ENCODE measurements at places on chromosomes 11 and 22. TPM values are rescaled to one million over a fixed set of nuclear protein-coding genes. Genes with fewer than 3 reads are reported as not detected.

- peak; percentile 1 for DNase-seq
Observed at GRCh38 chr11:15577519-15577918, 462.8 kb downstream of the INSC start.

GRCh38 chr11:34890812-34891211 lies 25.4 kb downstream of the APIP start:
- DNase-seq: peak; percentile 38

DNA sequence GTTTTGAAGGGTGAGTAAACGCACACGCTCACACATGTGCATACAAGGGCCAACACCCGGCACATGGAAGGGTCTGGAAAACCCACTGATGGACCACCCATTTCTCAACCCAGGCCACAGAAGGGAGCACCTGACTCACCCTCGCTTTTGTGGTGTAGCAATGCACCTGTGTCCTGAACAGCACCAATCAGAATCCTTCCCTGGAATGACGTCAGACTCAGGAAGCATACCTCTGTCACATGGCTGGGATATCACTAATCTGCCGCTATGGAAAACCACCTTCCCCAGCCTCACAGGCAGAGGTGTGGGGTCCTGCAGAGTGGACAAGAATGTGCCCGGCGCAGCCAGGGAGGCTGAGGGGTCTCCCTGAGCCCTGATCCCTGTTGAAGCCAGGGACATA lies 9.0 kb upstream of the OSM start:
- no peak for DNase-seq

DNA sequence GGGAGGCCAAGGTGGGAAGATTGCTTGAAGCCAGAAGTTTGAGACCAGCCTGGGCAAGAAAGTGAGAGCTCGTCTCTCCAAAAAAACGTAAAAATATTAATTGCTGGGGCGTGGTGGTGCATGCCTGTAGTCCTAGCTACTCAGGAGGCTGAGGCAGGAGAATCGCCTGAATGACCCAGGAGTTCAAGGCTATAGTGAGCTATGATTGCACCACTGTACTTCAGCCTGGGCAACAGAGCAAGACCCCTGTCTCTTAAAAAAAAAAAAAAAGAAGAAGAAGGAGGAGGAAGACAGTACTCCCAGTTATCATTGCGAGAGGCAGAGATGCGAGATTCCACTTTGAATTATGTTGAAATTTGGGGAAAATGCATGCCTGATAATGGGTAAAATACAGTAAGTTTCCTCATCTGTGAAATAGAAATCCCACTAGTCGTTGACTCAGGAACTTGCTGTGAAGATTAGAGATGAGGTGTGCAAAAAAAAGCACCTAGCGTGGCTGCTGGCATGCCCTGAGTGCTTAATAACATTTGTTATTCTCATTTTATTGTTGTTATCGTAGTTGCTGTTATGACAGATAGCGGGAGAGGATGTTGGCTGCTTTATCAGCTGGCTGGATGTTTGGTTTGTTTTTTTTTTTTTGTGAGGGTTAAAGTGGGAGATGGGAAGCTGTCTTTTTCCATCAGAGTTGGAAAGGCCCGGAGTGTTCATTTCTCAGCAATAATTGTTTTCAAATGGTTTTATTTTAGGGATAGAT lies 33.4 kb downstream of the BCR start:
- DNase-seq: no peak

DNA sequence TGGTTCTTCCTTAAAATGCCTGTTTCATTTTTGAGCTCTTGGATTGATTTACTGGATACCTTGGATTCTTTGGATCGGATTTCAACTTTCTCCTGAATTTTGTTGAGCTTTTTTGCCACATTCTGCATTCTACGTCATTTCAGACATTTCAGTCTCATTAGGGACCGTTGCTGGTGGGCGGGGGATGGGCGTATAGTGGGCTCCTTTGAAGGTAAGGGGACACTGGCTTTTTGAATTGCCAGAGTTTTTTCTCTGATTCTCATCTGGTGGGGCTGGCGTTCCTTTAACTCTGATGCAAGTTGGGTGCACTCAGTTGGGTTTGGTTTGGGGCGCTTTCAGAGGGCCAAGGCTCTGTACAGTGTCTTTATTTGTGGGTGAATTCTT lies 216.5 kb downstream of the DYNC2H1 start:
- no peak for DNase-seq

- DNase-seq: no peak
Observed at GRCh38 chr11:134202661-134203060, 21.1 kb downstream of the NCAPD3 start.

- no peak for DNase-seq
Observed at GRCh38 chr22:21945453-21946261, 7.0 kb downstream of the PPM1F start.

- DNase-seq: no peak
Observed at GRCh38 chr11:89443361-89444322, 47.5 kb downstream of the NOX4 start.

- DNase-seq: no peak
Observed at GRCh38 chr11:43996318-43996717, 51.5 kb upstream of the ACCSL start.

GRCh38 chr11:27868226-27868625 lies 168.0 kb upstream of the BDNF start:
- no peak for DNase-seq

DNA sequence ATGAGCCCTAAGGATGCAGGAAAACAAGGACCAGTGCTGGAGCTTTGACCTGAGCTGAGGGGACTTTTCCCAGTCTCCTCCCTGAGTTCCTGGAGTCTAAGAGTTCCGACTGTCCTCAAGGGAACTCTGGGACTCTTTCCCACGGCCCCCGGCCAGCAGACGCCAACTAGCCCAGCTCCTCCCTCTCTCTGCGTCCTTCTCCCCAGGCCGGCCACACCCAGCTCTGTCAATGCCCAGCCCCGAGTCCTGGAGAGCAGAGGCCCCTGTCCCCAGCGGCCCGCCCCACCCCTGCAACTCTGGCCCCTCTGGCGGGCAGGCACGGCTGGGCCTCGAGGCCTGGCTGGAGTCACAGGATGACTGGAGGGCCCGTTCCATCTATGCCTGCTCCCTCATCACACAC lies 29.8 kb downstream of the NECTIN1 start:
- DNase-seq: no peak

DNA sequence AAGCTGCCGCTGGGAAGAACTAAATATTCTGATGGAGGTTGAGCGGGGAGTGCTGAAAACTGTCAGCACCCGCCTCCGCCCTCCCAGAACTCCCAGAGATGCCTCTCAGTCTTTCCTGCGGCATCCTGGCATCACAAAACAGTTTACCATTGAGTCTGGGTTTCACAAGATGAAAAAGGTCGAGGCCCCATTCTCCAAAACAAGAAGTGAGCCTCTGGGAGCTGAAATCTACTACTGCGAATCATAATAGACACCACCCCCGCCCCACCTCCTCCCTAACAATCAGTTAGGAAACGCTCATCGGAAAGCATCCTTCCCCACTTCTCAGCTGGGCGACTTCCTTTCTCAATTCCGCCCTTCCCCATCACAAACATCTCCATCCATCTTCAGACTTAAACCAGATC lies 1.0 kb downstream of the SUN2 start:
- DNase-seq: no peak

- DNase-seq: no peak
Observed at GRCh38 chr11:79094616-79095015, 346.2 kb downstream of the TENM4 start.

DNA sequence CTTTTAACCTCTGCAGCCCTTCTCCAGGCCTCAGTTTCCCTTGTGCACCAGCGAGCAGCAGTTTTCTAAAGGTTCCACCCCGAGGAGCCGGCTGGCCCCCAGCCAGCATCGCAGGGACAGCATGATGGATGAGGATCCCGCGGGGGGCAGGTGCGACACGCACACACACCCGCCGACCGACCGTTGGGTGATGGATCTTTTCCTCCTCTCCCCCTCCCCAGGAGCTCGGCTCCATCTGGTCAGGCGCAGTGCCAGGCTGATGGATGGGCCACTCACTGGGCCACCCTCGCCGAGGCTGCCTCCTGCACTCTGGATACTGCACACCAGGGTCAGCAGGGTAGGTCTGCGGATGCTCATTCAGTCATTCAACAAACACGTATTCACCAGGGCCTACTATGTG lies 12.8 kb upstream of the CABP7 start:
- DNase-seq: no peak

- peak; percentile 10 for DNase-seq
Observed at GRCh38 chr11:133163463-133164419, 368.6 kb downstream of the OPCML start.

DNA sequence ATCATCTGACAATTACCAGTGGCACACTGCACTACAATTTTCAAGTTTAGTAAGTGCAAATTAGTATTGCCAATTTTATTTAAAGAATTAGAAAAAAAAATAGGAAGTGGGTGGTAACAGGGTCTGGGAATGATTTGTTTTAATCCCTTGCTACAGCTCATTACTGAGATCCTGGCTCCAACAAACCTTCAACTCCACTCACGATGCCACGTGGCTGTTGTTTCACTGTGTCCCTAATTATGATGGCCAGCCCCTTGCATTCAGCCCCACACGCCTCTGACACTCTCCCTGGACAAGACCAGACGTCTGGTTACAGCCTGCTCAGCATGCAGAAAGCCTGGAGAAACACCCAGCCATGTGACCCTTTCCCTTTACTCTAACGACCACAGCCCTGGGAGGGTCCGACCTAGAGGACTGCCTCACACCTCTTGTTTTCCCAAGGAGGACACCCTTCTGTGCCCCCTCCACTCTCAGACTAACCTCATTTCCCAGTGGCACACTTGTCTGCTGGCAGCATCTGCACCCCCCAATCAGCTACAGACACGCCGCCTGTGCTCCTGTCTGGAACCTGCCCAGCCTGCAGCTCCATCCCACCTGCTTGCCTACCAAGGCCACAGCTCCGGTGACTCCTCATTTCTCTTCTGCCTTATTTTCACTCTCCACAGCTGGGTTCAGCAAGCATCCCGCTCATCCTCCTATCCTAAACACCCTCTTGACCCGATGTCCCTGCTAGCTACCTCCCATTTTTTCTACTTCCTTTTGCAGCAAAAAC lies 18.5 kb upstream of the SLC25A1 start:
- DNase-seq: no peak

DNA sequence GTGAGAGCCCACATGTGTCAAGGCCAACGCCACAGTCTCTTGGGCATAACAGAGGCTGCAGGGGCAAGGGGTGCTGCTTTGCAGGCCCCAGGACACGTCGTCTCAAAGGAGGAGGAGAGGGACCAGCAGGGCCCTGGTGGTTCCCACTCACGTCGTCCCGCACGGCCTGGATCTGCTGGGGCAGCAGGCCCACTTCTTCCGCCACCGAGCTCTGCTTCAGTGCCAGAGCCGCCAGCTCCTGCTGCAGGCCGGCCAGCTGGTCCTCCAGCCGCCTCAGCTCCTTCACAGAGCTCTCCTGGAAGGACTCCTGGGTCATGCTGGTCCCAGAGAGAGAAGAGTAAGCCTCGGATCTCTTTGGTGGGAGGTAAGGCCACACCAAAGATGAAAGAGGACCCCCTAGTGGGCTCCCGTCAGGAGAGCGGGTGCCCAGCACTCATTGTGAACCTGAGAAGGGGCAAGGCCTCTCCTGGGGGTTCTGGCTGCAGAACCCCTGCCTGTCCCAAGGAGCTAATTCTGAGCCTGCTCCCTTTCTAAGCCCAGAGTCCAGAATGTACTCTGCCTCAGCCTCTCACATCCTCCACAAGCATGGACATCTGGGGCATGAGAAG lies 15.6 kb downstream of the SUN2 start:
- DNase-seq: no peak

- no peak for DNase-seq
Observed at GRCh38 chr11:105823495-105824033, 198.5 kb downstream of the MSANTD4 start.

DNA sequence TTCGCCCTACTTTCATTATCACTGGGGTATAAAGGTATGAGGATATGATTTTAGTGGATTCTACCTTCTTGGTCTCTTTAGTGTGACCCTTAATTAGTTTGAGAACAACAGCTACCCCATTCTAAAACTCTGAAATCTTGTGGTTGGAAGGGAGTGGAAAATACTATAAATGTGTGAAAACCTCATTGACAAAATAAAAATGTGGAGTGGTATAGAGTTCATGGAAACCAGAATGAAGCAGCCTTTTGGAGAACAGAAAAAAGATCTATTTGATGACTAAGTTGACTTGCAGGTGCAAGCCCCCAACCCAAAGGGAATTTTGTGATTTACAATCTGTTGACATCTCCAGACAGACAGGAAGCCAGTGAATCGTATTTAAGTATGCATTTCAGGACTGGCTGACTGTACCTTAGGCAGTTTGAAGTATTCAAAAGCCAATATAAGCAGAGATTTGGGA lies 75.8 kb downstream of the GAS2 start:
- DNase-seq: no peak

DNA sequence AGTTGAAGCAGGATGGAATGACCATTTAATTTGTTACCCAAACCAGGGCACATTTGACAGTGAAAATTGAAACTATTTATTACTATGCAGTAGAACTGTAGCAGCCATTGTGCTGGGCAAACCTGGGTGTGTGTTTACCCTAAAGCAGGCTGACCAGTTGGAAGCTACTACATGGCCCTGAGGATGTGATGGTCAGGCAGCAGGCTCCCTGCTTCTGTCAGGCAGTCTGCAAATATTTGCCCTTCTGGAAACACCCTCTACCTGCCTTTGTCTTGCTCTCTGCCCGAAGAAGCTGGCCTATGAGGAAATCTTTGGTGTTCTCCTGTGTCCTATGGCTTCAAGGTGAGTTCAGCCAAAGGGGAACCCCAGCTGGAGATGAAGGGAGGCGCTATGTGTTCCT lies 600.1 kb upstream of the KIRREL3 start:
- no peak for DNase-seq

- DNase-seq: no peak
Observed at GRCh38 chr22:39962071-39962470, 1.9 kb downstream of the TMA7B start.

- DNase-seq: no peak
Observed at GRCh38 chr11:61833926-61834277, 5.8 kb downstream of the FADS2 start.

TMPRSS6 gene
- total RNA-seq: not detected

RFPL3 gene
- total RNA-seq: not detected

ACR gene
- not detected for total RNA-seq

OR56B1 gene
- total RNA-seq: not detected

PARVB gene
- 13.9 TPM for total RNA-seq

FZD4 gene
- 0.68 TPM for total RNA-seq

SERPING1 gene
- 13.0 TPM for total RNA-seq

PLEKHB1 gene
- not detected for total RNA-seq

PRG3 gene
- total RNA-seq: not detected

OR5AS1 gene
- not detected for total RNA-seq

RTN4RL2 gene
- total RNA-seq: 0.10 TPM

TECTA gene
- 0.11 TPM for total RNA-seq

EIF1AD gene
- total RNA-seq: 42.4 TPM

ANKK1 gene
- 1.4 TPM for total RNA-seq

SYTL2 gene
- 1.3 TPM for total RNA-seq

GLB1L2 gene
- total RNA-seq: 1.4 TPM

RAB38 gene
- total RNA-seq: 75.2 TPM

Data from foreskin keratinocyte (primary cell).